CD4-positive, alpha-beta T cell (primary cell): ENCODE measurements at places on chromosomes 2 and 18. TPM values are rescaled to one million over a fixed set of nuclear protein-coding genes. Genes with fewer than 3 reads are reported as not detected.

DNA sequence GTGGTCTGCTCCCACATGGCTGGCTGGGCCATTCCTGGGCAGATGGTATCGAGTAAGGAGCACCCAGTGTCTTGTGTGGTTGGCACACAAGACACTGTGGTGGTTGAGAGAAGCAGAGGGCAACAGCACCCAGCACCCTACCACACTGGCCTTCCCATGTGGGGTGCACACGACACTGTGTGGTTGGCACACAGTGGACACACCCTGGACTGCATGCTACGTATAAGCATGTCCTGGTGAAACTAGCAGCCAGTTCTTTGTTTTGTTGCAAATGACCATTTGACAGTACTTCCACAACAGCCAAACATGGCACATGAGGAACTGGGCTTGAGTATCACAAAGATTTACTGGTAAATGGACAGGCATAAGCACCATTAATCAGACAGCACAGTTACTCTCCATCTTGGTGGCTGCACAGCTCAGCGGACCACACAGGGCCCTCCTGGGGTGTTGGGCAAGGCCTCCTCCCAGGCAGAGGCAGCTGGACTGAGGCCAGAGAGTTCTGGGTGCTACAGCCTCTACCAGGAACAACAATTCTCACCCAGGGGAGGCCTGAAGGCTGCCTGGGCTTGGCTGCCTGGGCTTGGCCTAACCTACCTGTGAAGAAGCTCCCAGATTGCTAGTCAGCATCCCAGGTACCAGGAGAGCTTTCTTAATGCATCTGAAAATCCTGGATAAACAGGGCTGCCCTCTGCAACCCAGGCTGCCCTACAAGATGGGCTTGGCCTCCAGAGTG is 59.3 kb upstream of the ALPP start:
- peak overlapping the region; percentile 61 for H3K27ac ChIP-seq
- peaks cover 92% of the 10 kb centered on the region for H3K4me1 ChIP-seq
- no peaks in the 10 kb centered on the region for H3K27me3 ChIP-seq

GRCh38 chr2:240637901-240638345 is 12.6 kb downstream of the GPR35 start:
- no peaks in the 10 kb centered on the region for H3K36me3 ChIP-seq
- DNase-seq, result no peak
- no peak overlapping the region for H3K4me3 ChIP-seq
- peaks cover 3% of the 10 kb centered on the region for H3K4me1 ChIP-seq

DNA sequence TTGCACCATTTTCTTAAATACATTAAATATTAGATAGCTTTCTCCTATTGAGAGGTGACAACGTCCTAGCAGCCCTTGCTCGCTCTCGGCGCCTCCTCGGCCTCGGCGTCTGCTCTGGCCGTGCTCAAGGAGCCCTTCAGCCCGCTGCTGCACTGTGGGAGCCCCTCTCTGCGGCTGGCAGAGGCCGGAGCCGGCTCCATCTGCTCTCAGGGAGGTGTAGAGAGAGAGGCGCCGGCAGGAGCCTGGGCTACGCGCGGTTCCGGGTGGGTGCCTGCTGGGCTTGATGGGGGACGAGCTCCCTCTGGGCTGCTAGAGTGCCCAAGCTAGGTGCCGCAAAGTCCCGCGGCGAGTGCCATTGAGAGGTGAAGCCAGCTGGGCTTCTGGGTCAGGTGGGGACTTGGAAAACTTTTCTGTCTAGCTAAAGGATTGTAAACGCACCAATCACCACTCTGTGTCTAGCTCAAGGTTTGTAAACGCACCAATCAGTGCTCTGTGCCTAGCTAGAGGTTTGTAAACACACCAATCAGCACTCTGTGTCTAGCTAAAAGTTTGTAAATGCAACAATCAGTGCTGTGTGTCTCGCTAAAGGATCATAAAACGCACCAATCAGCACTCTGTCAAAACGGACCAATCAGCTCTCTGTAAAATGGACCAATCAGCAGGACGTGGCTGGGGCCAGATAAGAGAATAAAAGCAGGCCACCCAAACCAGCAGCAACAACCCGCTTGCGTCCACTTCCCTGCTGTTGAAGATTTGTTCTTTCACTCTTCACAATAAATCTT is 3.1 kb downstream of the RPRD1A start:
- H3K27me3 ChIP-seq, result no peaks in the 10 kb centered on the region
- DNase-seq, result no peak
- H3K4me3 ChIP-seq, result no peak overlapping the region
- no peak overlapping the region for H3K27ac ChIP-seq

DNA sequence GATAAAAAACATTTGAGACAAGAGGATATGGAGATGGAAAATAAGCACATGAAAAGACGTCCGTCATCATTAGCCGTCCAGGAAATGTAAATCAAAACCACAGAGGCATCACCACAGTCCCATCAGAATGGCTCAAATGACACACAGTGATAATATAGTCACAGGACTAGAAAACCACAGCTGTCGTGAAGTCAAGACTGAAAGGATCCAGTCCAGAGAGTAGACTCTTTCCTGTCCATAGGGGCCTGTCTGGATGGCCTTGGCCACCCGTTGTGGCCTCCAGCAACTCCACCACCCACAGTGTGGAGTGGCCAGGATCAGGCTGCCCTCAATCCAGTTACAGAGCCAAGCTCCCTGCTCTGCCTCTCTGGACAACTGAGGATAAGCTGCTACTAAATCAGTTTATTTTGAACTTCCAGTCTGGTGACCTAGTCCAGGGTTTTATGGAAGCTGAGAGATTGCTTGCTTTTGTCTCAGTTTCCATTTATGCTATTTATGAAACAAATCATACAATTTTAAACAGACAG is 60.4 kb downstream of the RHOB start:
- no peaks in the 10 kb centered on the region for H3K36me3 ChIP-seq
- no peak overlapping the region for H3K4me3 ChIP-seq
- H3K27me3 ChIP-seq, result no peaks in the 10 kb centered on the region
- H3K27ac ChIP-seq, result no peak overlapping the region

DNA sequence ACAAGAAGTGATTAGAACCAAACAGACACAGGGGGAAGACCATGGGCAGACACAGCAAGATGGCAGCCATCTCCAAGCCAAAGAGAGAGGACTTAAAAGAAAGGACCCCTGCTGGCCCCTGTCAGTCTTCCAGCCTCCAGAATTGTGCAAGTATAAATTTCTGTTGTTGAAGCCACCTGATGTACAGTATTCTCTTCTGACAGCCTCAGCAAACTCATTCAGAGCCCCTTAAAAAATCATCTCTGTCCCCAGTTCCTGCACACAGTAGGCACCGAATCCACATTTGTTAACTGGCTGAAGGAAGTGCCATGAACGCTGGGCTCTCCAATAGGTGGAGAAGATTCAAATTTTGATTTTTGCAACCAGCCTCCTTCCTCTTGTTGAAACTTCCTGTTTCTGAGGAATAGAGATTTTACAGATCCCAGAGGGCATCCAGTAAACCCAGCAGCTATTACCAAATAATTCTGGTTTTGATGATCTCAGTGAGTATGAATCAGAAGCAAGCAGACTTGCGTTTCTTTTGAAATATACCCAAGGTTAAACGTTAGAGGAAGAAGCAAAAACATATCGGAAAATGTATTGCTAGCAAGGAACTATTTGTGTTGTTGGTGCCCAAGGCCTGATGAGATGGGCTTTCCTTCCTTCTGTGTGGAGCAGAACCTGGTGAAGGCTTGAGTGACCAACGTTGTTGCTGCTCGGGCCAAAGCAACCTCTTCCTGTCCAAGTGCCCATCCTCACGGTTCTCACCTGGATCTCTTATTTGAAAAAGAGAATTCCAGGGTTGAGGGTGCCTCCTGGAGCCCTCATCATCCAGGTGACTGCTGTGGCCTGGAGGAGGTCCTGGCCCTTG is 47.7 kb upstream of the PLB1 start:
- H3K4me1 ChIP-seq, result peaks cover 11% of the 10 kb centered on the region
- DNase-seq, result no peak
- H3K27ac ChIP-seq, result no peak overlapping the region
- no peaks in the 10 kb centered on the region for H3K27me3 ChIP-seq
- H3K36me3 ChIP-seq, result no peaks in the 10 kb centered on the region

GRCh38 chr2:237686659-237687136 is 59.3 kb downstream of the LRRFIP1 start:
- no peaks in the 10 kb centered on the region for H3K27me3 ChIP-seq
- H3K27ac ChIP-seq, result peak overlapping the region; percentile 96
- DNase-seq, result peak; percentile 62
- no peaks in the 10 kb centered on the region for H3K36me3 ChIP-seq
- peaks cover 62% of the 10 kb centered on the region for H3K4me1 ChIP-seq

GRCh38 chr2:233267516-233268245 is 16.2 kb downstream of the ATG16L1 start:
- peaks cover 60% of the 10 kb centered on the region for H3K36me3 ChIP-seq
- DNase-seq, result peak; percentile 96
- peak overlapping the region; percentile 26 for H3K4me3 ChIP-seq
- no peaks in the 10 kb centered on the region for H3K27me3 ChIP-seq

Gene HRH4
- total RNA-seq, result 0.22 TPM

Gene IKZF2
- total RNA-seq, result 8.7 TPM
